ENCODE measurements at places on chromosomes 2 and 18.

DNA sequence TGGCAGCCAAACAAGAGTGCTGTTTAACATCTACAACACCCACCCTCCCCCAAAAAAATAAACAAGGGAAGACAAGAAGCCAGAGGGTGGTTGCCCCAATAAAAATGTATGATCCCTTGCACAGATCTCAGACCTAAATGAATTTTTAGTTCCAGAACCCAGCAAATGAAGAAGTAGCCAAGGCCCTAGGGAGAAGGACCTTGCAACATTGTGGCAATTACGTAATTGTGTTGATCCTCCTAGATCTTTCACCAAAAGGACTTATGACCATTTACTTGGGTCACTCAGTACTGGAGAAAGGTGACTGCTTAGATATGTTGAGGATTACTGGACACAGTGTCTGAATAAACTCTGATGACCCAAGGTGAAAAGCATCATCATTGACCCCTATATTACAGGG lies 1393.8 kb downstream of the LRP1B start:
- DNase-seq: no peak

GRCh38 chr2:233821709-233822100 lies 32.6 kb downstream of the HJURP start:
- no peak for DNase-seq

- no peak for DNase-seq
Measured at GRCh38 chr2:81589406-81589805, 1284.9 kb upstream of the LRRTM1 start.

DNA sequence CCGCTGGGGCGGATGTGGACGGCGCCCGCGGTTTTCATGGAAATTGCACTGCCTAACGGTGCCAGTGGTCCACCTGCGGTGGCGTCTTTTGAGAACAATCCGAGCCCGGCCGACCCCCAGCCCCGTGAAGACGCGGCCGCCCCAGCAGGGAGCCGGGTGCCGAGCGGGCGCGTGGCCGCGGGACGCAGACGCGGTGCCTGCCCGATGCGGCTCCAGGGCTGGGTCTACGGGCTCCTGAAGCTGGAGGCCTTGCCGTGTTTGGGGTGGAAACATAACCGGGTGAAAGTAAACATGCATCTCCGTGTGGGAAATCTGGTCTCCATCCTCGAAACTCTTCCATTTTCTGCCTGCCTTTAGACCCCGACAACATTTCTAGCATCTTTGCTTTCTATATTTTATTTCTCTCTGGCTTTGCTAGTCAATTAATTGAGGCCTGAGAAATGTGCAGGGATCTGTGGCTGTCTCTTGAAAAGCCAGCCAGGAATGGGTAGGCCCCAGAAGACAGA lies 572 bp downstream of the INPP4A start:
- no peak for DNase-seq

- DNase-seq: no peak
Measured at GRCh38 chr2:222315443-222316121, 16.8 kb upstream of the PAX3 start.

DNA sequence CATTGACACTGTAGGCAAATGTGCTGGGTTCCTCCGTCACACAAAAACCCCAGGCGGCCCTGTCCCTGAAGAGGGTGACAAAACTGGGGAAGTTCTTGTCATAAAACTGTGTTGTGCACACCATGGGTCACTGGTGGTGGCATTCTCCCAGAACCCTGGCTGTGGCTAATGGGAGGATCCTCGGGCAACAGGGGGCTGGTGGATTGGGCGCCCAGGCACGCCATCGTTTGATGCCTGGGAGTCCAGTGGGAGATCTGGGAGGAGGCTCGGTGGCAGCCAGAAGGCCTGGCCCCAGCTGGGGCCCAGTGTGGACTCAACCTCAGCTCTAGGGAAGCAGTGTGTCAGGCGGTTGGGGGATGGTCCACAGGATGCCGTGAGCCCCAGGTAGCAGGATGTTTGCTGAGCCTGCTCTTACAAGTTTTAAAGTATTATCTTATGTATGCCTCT lies 140.7 kb downstream of the ACOXL start:
- no peak for DNase-seq

DNA sequence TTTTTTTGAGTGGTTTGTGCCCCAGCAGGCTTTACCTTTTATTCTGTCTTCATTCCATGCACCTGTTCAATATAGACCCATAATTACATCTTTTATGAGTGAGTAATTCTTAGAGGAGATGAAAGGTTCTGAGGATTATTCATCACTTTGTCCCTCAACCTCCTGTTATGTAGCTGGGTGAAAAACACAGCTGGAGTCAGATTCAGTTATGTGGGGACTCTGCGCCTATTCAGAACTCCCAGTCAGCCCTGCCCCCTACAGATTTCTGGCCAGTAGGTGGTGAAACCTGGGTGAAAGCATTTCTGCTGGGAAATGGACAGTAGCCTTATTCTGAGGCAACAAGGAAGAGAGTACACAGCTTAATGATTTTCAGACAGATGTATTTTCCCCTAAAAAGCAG lies 107.8 kb downstream of the MGAT5 start:
- no peak for DNase-seq

GRCh38 chr2:41791523-41791922 lies 256.3 kb upstream of the PKDCC start:
- DNase-seq: no peak

GRCh38 chr18:26307161-26307773 lies 81.0 kb downstream of the TAF4B start:
- no peak for DNase-seq

DNA sequence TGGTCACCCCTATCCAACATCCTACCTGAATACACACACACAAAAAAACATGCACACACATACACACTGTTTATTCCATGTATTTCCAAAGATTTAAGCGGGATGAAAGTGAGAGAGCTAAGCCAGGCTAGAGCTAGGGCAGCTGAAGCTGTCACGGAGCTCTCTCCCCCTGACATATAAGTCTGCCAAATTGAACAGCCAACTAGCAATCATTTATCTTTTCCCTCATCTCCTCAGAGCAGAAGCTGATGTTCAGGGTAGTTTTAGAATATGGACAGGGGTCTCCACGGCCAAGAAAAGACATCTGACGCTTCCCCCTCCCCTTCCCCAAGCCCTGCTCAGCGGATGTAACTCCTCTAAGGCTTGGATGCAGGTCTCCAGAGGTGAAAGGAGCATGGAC lies 171.6 kb downstream of the GRB14 start:
- no peak for DNase-seq

- DNase-seq: no peak
Measured at GRCh38 chr2:174492963-174493431, 6.2 kb upstream of the GPR155 start.

DNA sequence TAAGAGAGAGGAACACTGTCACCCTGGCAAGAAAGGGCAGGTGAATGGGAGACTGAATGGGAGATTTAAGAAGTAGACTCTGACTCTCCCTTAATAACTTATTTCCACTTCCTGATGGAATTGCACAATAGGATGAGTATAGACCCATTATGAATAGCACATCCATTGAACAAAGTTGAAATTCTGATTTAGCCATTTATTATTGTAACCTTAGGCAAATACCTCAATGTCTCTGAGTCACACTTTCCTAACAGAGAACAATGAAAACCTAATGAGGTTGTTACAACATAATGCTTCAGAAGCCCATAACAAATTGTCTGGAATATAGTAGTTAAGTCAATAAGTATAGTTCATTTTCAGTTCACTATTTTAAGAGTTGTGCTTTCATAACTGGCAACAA lies 78.9 kb downstream of the NRXN1 start:
- no peak for DNase-seq

GRCh38 chr2:126901459-126901858 lies 2.8 kb downstream of the TEX51 start:
- no peak for DNase-seq

Data from NT2/D1 (cell line).